CD4-positive, alpha-beta T cell treated with Interleukin-15 for 4 hours (primary cell): ENCODE measurements at places on chromosomes 1 and 21.

DNA sequence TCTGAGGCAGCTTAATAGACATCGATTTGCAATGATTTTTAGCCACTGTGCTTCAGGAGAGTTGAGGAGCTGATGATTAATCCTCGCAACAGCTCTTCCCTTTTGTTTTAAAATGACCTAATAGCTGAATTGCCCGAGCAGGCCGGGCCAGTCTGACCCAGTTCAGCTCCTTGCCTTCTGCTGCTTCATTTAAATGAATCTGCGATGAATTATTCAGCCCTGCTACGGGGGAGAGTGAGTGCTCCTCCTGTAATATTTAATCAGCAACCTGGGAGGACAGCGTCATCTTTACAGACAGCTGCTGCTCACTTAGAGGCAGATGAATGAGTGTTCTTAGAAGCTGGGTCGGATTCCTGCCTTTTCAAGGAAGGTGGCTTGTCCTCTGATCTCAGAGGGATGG lies 325.1 kb downstream of the CAMTA1 start:
- no peak for DNase-seq

DNA sequence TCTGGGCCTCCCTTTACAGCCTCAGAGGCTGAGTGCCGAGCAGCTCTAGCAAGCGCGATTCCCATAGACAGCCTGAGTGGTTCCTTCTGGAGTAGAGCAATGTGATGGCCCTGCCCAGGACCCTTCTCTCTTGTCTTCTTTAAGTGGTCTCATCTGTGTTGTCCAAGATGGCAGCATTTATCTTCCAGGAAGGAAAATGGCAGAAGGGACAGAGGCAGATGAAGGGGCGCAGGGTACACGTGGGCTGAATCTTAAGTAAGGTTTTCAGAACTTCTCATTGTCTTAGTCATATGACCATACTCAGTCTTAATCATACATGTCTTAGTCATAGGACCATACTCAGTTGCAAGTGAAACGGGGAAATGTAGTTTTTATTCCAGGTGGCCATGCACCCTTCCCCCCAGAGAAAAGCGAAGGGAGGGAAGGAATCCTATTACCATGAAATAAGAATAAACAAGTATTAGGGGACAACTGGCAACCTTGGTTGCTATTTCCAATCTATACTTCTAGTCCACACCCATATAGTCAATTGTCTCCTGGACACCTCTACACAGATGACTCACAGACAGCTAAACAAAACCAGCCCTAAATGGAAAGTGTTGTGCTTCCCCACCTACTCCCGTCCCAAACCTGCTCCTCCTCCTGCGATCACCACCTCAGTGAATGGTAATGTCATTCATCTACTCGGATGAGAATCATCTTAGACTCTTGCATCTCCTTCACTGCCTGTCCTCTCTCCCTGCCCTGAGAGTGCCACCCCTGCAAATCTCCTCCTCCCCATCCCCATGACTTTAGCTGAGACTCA lies 13.3 kb downstream of the OVAAL start:
- DNase-seq = no peak

GRCh38 chr1:177779166-177779965 lies 190.5 kb downstream of the SEC16B start:
- DNase-seq = no peak

DNA sequence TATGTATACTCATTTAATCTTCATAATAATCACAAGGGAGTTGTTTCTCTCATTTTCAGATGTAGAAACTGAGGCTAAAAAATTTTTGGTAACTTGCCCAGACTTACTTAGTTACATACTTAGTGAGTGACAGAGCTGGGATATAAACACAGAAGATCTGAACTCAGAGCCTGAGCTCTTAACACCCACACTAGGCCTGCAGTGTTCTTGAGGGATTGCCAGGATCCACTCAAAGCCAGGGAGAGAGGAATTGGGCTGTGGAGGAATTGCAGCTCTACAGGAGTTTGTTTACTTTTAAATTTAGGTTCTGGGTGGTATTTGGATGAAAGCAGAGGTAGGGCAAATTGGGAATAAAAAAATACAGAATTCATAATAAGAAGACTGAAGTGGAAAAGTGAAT lies 515.1 kb upstream of the PLXNA2 start:
- no peak for DNase-seq

GRCh38 chr1:183883623-183884022 lies 78.7 kb downstream of the RGL1 start:
- DNase-seq = no peak

DNA sequence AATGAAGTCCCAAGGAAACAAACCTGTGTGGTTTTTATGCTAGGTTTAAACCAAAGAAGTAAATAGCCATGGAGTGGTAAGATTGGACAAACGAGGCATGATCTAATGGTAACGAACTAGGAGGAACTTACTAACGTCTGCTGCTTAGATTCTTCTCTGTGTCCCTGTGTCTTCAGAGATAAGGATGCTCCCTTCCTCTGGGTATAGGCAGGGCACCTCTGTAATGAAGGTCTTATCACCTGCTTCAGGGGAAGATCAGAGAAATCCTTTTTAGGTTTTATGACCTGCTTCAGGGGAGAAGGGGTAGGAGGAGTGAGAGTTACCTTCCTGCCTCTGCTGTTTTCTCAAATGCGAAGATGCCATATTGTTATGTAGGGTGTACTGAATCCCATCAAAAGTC lies 214.9 kb upstream of the L1TD1 start:
- DNase-seq = no peak

DNA sequence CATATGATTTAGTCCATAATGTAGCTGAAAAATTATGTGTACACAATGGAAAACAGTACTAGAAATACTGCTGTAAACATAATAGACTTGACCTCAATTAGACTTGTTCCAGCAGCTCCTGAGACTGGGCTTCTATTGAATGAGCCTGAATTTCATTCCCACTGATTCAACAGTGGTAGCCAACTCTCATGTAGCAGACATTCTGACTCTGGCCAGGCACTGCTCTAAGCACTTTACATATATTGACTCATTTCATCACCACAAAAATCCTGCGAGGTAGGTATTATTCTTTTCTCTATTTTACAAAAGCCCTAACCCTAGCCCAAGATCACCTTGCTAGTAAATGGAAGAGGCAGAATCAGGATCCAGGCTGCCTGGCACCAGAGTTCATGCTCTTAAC lies 12.8 kb upstream of the CTSS start:
- no peak for DNase-seq

DNA sequence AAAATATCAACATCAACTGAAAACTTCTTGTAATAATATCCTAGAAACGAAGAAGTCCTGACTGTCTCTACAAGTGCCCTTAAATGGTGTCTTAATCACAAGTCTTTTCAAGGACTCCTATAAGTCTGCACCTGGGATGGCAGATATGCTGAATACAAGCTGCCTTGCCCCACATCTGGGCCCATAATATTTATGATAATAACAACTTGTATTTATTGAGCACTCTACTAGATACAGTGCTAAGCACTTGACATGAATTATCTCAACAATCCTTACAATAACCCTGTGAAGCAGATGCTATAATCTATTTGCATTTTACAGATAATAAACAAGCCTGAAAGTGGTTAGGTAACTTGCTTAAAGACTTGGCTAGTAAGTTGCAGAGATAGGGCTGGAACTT lies 78.0 kb upstream of the ZNF648 start:
- DNase-seq = no peak
